ENCODE measurements at places on chromosomes 5 and 9.
A peak's percentile ranks its signal among the peaks of the same experiment; 100 is the strongest.

DNA sequence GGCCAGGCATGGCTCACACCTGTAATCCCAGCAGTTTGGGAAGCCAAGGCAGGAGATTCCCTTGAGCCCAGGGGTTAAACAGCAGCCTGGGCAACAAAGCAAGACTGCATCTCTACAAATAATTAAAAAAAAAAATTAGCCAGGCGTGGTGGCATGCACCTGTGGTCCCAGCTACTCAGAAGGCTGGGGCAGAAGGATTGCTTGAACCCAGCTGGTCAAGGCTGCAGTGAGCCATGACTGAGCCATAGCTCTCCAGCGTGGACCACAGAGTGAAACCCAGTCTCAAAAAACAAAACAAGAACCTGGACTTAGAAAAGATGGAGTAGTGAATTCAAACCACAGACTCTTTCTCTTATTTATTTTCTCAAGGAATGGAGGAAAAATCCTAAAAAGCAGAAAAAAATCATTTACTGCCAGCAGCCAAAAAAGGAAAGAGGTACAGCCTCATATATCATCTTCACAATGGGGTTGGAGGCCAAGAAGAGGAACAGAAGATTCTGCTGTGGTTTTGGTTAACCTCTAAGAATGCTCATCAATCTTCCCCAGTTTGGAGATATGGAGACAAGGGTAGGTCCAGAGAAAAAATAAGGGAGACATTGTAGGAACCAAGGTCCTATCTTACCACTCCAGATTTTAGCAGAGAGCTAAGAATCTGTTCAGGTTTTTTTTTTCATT lies 40.0 kb upstream of the MYO10 start:
- DNase-seq: no peak

DNA sequence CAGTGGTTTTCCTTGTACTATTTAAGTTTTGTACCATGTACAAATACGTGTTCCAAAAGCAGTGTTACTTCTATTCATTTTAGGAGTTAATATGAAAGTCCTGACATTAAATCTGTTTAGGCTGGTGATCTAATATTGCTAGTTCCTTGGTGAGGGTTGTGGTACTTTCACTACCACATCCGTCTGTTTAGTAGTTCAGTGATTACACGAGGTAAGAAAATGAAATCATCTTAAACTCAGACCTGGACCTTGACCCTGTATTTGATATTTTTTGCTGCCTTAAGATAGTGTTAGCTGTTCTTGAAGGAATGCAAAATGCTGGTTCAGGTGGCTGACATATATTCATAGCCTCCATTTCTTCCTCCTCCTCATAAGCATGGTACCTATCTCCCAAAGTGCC lies 50.3 kb downstream of the MTAP start:
- DNase-seq: no peak

DNA sequence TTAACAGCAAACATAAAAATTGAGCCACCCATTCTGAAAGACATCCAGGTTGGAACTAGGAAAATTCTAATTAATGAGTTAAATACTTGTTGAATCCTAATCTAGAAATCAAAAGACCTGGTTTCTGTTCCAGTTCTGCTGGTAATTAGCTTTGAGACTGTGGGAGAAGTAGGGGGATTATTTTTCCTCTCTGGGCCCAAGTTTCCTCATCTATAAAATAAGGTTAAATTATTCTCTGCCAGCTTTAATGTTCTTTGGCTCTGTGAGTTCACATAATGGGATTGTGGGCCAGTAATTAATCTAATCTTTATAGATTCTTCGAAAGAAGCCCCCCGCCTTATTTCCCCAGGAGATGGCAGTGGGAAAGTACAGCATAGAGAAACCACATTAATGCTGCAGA lies 104.6 kb downstream of the ENC1 start:
- no peak for DNase-seq

DNA sequence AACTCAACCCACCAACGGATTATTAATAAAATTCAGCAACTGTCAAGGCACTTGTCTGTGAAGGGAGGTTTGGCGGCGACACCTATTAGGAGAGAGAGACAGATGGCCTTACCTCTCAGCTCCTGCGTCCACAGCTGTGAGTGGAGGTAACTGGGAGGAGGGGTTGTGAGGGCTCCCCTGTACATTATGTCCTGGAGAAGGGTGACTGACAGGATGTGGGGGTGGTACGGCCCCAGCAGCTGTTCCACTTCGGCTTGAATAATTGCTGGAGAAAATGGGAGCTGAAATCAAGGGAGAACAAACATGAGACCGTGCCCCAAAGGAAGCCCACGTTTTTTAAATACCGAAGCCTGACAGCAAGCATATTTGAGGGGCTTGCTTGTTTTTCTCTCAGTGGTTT lies 353.5 kb upstream of the RFX3 start:
- DNase-seq: no peak

DNA sequence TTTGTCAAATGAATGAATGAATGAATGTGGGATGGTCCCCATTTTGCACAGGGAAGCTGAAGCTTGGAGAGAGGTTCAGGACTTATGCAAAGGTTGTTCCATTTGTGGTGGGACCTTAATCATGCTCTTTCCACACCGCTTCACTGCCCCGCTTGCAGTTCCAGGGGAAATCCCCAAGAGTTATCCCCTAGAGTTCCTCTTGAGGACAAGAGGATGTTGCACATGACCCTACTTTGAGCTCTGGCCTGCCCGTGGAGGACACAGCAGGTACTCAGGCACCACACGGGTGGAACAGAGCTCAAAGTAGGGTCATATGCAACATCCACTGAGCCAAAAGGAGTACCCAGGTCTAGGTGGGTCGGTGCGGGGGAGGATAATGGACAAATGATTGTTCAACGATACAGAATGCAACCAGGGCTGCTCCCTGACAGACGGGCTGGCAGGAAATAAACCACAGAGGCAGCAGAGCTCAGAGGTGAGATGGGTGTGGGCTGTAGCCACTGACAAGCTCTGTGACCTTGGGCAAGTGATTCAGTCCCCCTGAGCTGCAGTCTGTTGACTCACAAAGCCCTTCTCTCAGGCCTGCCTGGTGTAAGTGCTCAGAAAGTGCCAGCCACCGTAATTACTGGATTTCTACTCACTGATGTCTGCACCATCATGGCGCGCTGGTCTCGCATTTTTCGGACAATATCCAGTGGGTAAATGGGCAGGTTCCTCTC lies 60.3 kb upstream of the EPB41L4B start:
- DNase-seq: no peak

DNA sequence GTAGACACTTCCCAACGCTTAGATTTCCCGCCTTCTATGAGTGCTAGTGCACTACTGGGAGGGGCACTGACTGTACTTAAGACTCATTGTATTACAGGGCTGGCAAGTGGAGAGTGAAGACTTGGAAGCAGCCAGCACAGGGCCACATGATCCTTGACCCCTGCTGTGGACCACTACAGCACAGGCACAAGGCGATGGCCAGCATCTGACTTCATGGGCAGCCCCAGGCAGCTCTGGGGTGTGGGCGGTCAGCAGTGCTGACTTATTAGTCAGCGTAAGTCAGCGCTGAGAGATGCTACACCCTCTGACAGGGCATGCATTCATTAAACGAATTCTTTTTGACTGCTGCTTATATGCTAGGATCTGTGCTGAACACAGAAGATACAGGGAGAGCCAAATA lies 9.3 kb downstream of the SLC46A2 start:
- no peak for DNase-seq

- DNase-seq: no peak
Measured at GRCh38 chr9:131385296-131385695, 8.6 kb upstream of the PRRC2B start.

- no peak for DNase-seq
Measured at GRCh38 chr5:59317774-59318205, 575.7 kb downstream of the PDE4D start.

GRCh38 chr5:73093943-73094342 lies 26.4 kb upstream of the TMEM171 start:
- DNase-seq: no peak

DNA sequence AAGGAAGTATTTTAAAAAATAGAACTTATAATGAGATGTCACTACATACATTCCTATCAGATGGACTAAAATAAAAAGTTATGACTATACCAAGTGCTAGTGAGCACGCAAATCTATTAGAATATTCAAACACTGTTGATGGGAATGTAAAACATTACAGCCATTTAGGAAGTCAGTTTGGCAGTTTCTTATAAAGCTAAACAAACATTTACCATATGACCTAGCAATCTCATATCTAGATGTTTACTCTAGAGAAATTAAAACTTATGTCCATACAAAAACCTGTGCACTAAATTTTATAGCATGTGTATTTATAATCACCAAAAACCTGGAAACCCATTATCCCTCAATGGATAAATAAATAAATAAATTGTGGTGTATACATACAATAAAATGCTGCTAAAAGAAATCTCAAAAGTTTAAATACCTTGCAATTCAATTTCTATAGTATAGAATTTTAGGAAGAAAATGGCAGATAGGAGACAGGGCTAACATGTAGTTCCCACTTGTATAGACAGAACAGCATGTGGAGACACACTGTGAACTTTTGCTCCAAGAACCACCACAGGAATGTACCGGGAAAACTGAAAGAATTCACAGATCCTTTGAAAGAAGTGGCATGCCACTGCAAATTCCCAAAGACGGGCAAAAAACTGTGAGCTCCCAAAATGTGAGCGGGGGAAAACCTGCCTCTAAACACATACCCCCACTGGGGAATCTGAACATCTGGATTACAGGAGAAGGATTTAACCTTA lies 174.6 kb upstream of the SPEF2 start:
- DNase-seq: no peak

- DNase-seq: no peak
Measured at GRCh38 chr5:135203593-135204036, 169.6 kb upstream of the PITX1 start.

GRCh38 chr9:86389628-86390027 lies 35.4 kb upstream of the TUT7 start:
- DNase-seq: no peak

DNA sequence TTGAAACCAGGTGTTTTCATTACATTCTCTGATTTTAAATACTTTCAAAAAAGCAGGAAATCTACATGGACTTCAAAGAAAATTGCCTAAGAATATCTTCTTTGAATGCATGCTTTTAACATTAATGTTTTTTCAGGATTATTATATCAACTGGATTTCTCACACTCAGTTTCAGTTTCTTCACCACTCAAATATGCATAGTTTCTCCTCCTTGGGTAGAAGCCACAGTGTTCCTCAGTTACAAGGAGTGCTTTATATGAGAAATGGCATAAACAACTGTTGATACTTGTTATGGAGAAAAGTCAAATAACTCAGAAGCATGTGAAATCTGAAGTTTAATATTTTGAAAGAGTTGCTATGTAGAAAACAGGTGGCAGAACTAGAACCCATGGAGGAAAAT lies 196.9 kb downstream of the DMRTA1 start:
- no peak for DNase-seq

DNA sequence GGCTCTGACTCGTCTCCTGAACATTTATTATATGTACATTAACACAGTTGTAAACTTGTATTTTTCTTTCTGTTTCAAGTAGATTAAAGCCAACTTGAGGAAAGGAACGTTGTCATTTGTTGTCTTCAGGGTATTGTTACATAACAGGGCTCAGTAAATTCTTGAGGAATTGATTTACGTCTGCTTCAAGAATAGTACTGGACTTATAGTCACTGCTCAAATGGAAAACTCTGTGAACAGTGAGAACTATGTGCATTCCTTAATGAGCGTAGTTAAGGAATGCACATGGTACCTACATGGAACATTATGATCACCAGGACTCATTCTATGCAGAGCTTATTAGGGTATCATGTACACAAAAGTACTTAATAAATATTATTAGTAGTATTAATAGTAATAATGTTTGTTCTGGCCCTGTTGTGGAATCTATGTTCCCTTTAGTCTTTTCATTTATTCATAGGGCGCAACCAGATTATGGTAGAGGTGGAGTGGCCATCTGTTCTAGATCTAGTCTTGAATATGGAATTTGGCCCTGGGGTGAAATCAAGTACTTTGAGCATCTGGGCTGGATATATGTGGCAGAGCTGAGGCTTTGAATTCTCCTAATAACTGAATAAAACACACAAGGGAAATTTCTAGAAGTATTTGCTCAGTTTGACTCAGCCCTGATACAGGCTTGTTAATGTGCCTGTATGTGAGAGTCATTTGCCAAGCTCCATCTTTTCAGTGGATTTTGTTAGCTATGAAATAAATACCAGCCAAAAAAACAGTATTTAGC lies 108.6 kb upstream of the SH3GL2 start:
- DNase-seq: no peak

DNA sequence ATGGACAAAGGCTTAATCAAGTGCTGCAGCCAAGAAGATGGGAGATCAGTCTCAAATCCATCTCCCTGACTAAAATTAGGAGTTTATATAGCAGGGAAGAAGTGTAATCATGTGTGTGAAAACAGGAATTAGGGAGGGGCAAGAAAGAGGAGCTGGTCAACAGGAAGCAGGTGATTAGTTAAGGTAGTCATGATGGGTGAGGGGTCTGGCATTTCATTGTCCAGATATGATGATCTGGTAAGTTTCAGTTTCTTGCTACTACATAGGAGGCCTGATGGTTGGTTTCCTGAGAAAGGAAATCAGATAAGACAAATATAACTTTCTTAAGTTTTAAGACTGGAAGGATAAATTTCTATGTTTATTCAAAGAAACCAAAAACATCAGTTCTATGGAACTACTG lies 455.6 kb upstream of the GRAMD2B start:
- DNase-seq: no peak

DNA sequence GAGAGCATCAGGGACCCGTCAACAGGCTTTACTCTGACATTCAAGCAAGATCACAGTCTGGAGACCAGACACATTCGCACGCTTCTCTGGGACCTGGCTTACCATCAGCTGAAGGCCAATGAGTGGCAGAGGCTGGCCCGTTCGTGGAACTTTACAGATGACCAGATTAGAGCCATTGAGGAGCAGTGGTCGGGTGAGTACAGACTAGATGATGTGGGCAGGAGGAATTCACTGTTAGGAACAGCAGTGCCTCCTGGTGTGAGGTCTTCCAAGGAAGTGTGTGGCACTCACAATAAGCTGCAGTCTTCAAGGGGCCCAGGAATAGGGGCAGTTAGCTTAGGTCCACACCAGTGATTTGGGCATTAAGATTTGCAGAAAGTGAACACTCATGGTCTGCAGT lies 50.4 kb downstream of the POC5 start:
- no peak for DNase-seq

DNA sequence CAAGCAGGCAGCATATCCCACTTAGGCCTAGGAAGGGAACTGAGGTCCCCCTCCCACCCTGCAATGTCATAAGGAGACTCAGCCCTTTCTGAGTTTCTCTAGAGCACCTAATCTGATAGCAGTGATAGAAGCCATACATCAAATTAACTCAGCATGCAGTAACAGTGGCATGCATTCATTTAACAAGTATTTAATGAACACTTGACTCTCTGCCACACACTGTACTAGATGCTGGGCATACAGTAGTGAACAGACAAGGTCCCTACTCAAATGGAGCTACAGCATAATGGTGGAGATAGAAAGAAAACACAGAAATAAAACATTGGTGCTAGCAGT lies 58.6 kb downstream of the SLC22A5 start:
- DNase-seq: no peak

- no peak for DNase-seq
Measured at GRCh38 chr9:115845648-115846312, 307.8 kb upstream of the PAPPA start.

GRCh38 chr5:173331956-173332479 lies 3.8 kb upstream of the STC2 start:
- peak; percentile 90 for DNase-seq

- DNase-seq: no peak
Measured at GRCh38 chr9:84799251-84799650, 129.7 kb downstream of the NTRK2 start.
